Foreskin keratinocyte (primary cell): ENCODE measurements at places on chromosomes 7 and 10.

GRCh38 chr10:132890301-132890700 is 52.1 kb downstream of the CFAP46 start:
- DNase-seq: no peak

GRCh38 chr10:100025576-100025975 is 15.8 kb upstream of the DNMBP start:
- DNase-seq: no peak

- no peak for DNase-seq
Measured at GRCh38 chr7:140915935-140916555, 8.7 kb downstream of the BRAF start.

DNA sequence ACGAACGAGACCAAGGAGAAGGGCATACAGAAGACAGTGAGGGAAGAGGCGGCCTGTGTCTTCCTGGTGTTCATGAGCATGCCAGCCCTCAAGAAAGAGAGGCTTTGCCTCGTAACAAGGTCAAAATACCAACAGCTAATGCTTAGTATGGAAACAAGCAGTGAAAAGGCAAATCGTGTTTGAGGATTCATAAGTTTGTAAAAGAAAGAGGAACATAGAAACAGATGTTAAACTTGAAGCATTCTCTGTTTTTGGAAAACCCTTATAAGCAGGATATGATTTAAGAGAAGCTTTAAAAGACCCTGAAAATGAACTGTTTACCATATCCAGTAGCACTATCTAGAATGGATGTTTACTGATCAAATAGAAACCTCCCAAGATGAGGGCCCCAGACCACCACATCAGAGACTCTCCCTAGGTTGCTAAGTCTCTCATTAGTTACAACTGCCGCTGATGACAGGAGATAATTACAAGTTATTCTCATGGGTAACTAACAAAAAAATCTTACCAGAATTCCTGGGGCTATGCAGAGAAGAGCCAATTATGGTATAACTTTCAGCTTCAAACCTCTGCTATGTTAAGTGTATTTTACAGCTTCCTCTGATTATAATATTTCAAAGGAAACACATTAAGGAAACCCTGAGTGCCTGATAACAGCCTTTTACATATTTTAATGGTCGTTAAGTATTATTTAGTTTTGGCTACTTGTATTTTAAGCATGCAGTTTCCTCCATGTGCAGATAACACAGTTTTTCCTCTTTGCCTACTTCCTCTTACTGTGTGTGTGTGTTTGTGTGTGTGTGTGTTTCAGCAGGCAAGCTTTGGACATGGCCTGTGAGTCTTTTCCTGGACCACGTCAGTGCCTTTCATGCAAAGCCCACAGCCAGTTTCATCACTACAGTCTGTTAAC is 17.9 kb downstream of the JCAD start:
- DNase-seq: no peak

GRCh38 chr10:132328738-132329137 is 3.3 kb upstream of the LRRC27 start:
- no peak for DNase-seq
